ENCODE measurements at places on chromosomes 11 and 22. TPM values are rescaled to one million over a fixed set of nuclear protein-coding genes. Genes with fewer than 3 reads are reported as not detected.
A peak's percentile ranks its signal among the peaks of the same experiment; 100 is the strongest.

DNA sequence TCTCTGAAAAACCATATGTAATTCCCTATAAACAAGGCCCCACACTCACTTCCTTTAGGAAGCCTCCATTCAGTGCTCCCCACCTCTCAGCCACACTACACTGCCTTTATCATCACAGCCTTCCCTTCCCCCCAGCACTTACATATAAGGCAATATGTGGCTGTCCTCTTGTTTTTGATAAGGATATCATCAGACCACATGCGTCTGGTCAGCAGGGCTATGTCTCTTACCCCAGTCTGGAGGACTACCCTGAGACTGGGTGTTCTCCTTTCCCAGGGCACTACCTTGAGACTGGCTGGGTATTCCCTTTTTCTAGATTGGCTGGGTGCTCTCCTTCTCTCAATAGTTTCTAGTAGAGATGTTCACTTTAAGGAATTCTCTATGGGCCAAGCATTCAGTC is 7.8 kb downstream of the KCNE3 start:
- no peak for DNase-seq

DNA sequence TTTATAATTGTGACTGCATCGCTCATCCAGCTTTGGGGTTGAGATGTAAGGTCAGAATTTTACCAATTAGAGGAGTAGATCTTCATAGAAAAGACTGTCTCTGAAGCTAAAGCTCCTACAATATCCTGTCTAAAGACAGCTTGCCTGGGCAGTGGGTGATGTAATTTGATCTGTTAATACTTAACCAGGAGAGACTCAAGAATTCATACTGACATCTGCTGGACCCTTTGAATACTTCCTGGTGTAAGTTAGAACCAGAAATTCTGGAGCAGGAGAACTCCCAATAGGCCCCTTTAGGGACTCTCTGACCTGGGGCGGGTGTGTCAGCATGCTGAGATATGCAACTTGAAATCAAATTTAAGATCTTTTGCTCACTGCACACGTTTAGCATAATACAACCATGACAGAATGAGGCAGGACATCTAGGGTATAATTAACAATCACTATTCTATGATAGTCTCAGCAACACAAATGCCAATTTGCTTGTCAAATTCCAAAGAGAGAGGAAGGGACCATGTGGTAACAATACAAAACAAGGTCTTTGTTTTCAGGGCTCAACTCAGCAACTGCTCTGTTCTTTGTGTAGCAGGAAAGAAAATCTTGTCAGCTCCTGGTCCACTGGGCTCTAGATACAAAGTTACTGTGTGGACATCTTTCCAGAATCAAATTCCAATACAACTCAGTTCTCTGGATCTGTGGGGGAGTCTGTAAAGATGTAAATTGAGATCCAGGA is 143.9 kb downstream of the INSC start:
- peak; percentile 66 for DNase-seq

RASSF10 gene
- not detected for total RNA-seq

ROBO4 gene
- 0.66 TPM for total RNA-seq

GRCh38 chr11:119193626-119194025 is 8.4 kb downstream of the NHERF4 start:
- DNase-seq = no peak

VPREB1 gene
- total RNA-seq = not detected

- DNase-seq = no peak
These were observed 234.9 kb upstream of the POU2AF2 start for GRCh38 chr11:111010391-111011274.

DNA sequence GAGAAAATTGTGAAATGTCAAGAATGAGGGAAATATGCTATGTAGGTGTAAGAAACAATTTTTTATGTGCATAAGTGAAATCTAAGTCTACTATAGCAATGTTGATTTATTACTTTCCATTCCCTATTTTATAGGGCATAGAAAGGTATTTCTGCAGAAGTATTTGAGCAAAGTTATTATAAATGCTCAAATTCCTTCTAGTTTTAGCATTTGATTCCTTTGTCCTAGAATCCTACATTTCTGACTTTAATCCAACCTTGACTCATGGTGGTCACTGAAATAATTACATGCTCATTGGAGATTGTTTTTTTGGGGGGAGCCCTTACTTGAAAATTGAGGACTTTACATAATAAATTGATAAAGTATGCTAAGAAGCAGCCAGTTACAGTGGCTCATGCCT is 716.6 kb upstream of the LUZP2 start:
- peak; percentile 51 for DNase-seq

DNA sequence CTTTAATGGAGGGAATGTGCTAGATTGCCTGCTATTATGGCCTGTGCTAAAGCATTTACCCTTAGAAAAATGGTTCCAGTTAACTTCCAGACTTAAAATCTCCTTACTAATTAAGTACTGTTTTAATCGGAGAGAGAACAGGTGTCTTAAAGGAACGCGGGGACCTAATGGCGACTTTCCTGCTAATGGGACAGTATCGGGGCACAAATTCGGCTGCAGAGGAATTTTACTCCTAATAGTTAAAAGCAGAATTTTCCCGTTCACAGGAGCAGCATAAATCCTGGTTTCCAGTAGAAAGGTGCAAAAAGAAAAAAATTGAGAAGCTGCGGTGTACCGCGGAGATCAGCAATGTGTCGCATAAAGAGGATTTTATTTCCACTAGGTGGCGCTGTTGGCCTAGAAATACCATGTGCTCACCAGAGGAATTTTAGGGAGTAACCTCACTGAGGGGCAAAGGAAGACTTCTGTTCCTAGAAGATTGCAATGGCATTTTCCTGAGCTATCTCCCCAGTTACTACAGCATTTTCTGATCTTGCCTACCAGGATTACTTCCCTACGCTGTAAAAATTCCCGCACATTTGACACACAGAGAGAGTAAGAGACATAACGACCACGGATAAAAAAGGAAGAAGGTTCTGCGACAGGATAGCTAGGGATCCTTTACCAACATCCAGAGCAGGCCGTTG is 44.5 kb downstream of the ZNF280B start:
- peak; percentile 40 for DNase-seq

GRCh38 chr11:95506777-95507176 is 275.8 kb upstream of the SESN3 start:
- DNase-seq = peak; percentile 63

- no peak for DNase-seq
These were observed 9.6 kb downstream of the PTDSS2 start for GRCh38 chr11:459511-460220.

- DNase-seq = no peak
These were observed 1.8 kb downstream of the ZNF280B start for GRCh38 chr22:22506736-22507135.

ZNF215 gene
- 3.6 TPM for total RNA-seq

GRCh38 chr11:8293171-8293570 is 29.5 kb upstream of the LMO1 start:
- no peak for DNase-seq

- no peak for DNase-seq
These were observed 456.2 kb downstream of the TBC1D22A start for GRCh38 chr22:47218671-47219070.

GRCh38 chr11:120793150-120793549 is 230.8 kb upstream of the TBCEL start:
- DNase-seq = no peak

DNA sequence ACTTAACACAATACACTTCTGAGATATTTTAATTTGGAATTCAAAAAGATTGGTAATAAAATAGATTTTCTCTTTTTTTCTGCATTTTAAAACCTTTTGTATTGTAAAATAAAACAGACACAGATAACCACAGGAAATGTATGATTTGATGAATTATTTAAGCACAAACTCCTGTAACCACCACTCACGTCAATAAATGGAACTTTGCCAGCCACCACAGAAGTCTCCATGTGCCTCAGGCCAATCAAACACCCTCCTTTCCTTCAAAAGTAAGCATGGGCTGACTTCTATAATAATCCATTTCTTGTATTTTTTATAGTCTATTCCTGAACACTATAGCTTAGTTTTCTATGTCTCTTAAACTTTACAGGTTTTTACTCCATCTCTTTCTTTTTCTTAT is 721.7 kb downstream of the DLG2 start:
- DNase-seq = peak; percentile 79

- no peak for DNase-seq
These were observed 468 bp downstream of the DDIAS start for GRCh38 chr11:82901922-82902485.

TRABD gene
- total RNA-seq = 15.2 TPM

P2RX3 gene
- not detected for total RNA-seq

DNA sequence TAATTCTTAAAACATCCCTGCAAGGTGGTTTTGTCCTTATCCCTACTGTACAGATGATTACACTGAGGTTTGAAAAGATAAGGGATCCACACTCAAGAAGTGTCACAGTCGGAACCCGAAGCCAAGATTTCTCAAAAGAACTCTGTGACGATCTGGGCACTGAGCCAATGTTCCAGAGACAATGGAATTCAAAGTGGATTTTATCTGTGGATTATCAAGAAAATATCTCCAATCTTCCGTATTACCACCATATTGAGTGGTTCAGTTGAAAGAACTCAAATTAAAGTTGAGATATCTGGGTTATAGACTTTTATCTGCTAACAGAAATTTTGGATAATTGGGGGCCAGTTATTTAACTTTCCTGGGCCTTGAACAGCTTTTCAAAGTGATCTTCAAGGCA is 100.0 kb upstream of the GRAMD1B start:
- no peak for DNase-seq

DNA sequence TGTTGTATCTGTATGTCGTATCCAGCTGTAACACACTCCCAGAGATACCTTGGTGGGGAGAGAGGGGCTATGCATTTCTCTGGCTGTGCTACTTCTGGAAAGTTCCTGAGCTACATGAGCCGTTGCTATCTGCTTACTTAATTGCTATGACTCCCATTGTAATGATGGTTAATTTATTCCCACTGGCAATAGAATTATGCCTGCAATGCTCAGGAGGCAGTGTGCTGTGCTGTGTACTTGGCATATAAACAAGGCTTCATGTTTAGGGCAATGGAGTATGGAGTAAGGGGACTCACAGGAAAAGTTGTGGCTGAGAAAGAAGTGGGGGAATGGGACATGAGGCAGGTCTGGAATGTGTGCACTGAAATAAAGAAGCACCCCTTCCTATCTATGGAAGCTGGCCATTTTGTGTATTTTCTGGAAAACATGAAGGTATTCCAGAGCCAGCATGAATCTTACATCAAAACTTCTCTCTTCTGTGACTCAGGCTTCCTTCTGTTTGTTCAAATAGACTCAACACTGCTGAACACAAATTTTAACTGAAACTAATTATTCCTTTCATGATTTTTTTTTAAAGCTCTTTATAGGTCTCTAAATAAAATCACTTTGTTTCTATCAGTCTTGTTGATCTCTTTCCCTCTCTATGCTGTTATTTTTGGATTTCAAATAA is 40.6 kb downstream of the CD44 start:
- no peak for DNase-seq

TOMT gene
- not detected for total RNA-seq

RRP7A gene
- total RNA-seq = 21.3 TPM

Measured in fibroblast of lung (primary cell).